Fibroblast of villous mesenchyme (primary cell): ENCODE measurements at places on chromosomes 5 and 9. TPM values are rescaled to one million over a fixed set of nuclear protein-coding genes. Genes with fewer than 3 reads are reported as not detected.

DNA sequence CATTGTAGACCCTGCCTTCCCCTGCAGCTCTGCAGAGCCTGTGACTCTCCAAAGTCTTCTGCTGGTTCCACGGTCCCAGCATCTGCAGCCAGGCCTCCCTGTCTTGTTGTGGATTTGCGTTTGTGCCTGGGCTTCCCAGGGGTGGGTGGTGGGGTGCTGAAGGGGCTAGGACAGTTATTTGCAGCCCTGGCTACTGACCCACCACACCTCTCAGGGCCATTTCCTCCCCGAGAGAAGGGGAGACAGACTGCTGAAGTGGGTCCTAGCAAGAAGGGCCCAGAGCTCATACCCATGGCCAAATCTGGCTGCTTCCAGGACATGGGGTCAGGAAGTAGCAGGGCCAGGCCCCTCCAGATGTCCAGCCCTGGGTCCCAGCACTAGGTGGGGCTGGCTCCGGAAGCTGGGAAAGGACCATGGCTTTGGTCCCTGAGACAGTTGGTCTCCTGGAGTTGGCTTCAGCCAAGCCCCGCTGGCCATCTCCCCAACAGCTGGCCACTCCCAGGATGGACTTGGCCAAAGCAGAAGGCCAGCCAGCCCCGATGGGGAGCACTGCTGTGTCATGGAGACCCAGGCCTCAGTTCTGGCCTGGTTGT, 26.3 kb downstream of the GSN start:
- DNase-seq: no peak

Gene CDK5RAP2
- 19.0 and 21.2 TPM in 2 replicates for total RNA-seq

Gene ISL1
- not detected in 2 replicates for total RNA-seq

GRCh38 chr5:126483156-126483555, 59.9 kb downstream of the GRAMD2B start:
- peak; percentile 77 for DNase-seq

GRCh38 chr9:133653638-133654037, 17.5 kb downstream of the DBH start:
- no peak for DNase-seq

Gene GABRA1
- not detected in 2 replicates for total RNA-seq

Gene SLC23A1
- total RNA-seq: not detected in 2 replicates

Gene PPP2R2B
- total RNA-seq: under 0.01 and 2.2 TPM in 2 replicates

DNA sequence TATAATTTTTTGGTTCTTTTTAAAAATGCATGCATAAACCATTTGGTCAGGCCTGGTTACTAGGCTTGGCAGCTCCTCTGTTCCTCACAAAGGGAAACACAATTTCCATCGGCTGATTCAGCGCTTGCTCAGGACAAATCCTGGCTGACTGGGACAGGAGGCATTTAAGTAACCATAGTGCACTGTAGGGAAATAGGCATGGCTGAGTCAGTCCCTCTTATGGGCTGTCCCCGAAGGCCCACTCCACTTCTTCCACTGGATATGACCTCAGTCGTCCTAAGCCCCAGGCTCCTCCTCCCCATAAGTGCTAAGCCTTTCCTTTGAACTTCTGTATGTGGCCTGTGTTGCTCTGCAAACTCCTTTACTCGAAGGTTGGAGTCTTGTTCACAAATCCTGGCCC, 71.2 kb upstream of the GLIS3 start:
- peak; percentile 45 for DNase-seq

DNA sequence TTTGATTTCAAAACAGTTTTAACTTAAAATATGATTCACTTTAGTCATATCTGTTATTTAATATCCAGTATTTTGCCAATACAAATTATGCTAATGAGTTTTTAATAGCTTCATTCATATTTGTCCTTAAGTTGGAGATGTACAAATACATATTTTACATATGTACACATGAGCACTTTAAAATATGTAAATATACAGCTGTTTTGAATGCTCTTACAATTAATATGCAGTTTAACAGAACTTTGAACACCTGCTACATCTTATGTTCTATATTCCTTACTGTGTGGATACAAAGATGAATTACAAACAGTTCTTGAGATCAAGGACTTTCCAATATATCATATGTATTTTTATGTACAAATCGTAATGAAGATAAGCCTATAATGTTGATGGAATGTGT, 74.0 kb downstream of the CHSY3 start:
- no peak for DNase-seq

GRCh38 chr5:138303372-138303771, 28.2 kb downstream of the CDC25C start:
- peak; percentile 43 for DNase-seq

Gene GFI1B
- total RNA-seq: under 0.01 and 0.32 TPM in 2 replicates

DNA sequence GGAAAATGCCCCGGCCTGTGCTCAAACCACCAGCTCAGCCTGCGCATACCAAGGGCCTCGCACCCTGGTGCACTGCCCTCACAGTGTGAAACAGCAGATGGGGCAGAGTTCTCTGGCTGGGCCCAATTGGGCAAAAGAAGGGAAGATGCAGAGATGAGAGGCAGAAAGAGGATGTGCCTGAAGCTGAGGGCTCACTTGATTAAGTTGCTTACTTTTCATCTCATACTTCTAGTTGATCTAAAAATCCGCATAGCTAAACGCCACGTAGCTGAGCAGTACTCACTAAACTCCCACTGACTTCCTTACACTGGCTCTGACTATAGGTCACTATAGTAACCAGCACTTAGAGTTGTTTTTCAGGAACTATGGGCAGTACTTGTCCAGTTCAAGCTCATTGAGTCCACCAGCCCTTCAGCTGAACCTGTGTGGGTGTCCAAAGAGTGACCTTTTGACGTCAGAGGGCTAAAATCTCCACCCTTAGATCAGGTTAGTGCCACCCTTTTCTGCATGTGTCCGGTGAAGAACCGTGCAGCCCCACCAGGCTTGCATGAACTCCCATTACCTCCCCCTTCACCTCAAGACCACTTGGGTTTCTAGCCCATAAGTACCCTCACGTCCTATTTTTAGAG, 215.2 kb downstream of the AUH start:
- DNase-seq: no peak
